Left kidney (tissue), 8 donors: ENCODE measurements at places on chromosomes 4 and X.
A peak's percentile ranks its signal among the peaks of the same experiment; 100 is the strongest.

DNA sequence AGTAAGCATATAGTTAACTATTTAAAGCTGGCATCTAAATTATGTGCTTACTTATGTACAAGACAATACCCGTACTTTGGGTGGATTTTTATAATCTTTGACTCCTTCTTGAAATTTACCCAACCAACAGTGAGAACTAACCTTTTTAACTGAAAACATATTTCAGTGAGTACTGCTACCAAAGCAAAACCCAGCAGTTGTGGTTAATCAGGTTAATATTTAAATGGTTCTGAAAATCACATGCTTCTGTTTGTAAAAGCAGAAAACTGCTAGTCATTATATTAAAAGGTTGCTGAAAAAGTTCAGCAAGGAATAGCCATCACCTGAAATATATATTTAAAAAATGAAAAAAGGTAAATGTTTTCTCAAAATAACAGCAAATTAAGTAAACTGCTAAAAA, 20.0 kb downstream of the UBE2D3 start:
- no peak for DNase-seq

- no peak for DNase-seq
Measured at GRCh38 chrX:78329486-78329885, 2.1 kb upstream of the CYSLTR1 start.

DNA sequence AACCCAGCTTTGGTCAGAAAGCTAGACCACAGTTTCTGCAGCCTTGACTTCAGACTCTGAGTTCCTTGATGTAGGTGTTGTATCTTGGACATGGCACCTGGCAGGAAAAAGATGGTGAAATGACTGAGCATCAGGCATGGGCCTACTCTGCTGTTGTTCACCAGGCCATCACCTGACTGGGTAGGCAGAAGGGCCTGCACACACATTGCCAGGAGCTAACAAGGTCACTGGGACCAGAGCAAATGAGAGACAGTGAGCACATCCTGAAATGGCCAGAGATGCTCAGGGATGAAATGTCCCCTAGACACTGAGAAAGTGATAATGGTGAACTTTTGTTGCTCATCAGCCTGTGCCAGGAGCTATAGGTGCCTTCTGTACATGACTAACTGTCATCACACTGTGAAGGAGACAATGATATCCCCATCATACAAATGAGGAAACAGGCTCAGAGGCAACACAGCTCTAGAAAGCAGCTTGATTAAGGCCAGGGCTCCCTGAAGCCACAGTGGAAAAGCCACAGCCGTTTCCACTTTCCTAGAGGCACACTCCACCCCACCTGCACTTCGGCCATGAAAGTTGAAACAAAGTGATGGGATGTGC, 128.3 kb downstream of the TSPAN5 start:
- DNase-seq = no peak

- DNase-seq = no peak
Measured at GRCh38 chrX:134711135-134711921, 53.1 kb upstream of the PLAC1 start.

- no peak for DNase-seq
Measured at GRCh38 chr4:182536221-182536811, 293.1 kb downstream of the TENM3 start.

DNA sequence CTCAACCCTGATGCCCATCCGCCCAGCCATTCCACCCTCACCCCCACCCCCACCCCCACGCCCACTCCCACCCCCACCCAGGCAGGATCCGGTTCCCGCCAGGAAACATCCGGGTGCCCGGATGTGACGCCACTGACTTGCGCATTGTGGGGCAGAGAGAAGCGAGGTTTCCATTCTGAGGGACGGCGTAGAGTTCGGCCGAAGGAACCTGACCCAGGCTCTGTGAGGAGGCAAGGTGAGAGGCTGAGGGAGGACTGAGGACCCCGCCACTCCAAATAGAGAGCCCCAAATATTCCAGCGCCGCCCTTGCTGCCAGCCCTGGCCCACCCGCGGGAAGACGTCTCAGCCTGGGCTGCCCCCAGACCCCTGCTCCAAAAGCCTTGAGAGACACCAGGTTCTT, at the start of gene MAGEA1:
TSS of gene MAGEA1 (plus strand) at position 154 of the 400 bp plus-strand sequence. CDS start 3,106 bp downstream, outside the sequence.
- no peak for DNase-seq

DNA sequence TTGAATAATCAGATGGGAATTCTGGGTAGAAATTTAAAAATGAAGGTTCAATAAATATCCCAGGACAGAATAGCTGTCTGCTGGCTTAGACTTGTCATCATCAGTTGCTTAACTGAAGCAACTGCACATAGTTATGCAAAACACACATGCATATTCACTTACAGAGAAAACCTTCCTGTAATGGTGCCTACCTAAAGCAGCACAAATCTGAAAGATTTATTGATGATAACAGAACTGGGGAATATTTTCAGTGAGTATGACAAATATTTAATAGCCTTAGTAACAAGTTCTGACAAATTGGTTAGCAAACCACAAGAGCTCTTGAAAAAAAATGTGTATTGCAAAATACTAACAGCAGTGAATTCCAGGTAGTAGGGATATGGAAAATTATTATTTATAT, 606.8 kb upstream of the BOD1L1 start:
- no peak for DNase-seq

DNA sequence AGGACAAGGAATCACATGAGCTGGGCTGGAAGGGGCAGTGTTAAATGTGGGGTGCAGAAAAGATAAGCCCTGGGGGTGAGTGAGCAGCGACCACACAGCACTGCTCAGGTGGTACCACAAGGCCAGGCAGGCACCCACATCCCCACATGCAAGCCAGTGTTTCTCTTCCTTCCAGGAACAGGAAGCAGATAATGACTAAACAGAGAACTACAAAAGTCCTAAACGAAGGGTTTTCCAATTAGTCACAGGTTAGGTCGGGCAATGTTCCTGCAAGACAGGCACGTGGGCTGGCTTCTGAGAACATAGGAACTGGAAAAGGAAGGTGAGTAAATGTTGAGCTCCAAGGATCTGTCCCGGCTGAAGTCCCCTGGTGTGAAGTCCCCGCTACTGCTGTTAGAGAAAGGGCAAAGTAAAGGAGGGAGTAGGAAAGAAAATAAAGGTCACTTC, 19.5 kb downstream of the RELL1 start:
- DNase-seq = no peak

GRCh38 chr4:174524242-174524641, 2.0 kb upstream of the HPGD start:
- DNase-seq = no peak

DNA sequence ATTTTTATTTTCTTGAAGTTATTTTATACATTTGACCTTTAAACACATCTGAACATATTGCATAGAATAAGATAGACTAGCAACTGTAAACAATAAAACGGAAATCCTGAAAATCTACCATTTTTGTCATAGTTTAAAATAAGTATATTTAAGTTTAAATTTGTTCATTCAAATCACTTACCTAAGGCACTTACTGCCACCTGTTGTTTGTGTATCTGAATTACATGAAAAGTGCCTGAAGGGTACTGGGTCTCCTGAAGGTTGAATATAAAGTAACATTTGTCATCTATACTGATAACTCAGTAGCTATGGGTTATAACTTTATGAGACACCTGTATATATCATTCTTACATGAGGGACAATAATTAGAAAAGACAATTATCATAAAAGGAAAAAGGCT, 38.6 kb downstream of the TRPC5 start:
- DNase-seq = no peak

- DNase-seq = no peak
Measured at GRCh38 chr4:120725639-120726580, 196.6 kb downstream of the PRDM5 start.

GRCh38 chr4:73868206-73869129, 725 bp upstream of the CXCL1 start:
- no peak for DNase-seq

- peak; percentile 61 for DNase-seq
Measured at GRCh38 chr4:147096667-147097604, 151.3 kb upstream of the TTC29 start.
